ENCODE measurements at places on chromosomes 11 and 22.

GRCh38 chr11:117930668-117931330, 1.6 kb upstream of the TMPRSS13 start:
- no peak for DNase-seq

- no peak for DNase-seq
These were observed 559 bp downstream of the MRTFA start for GRCh38 chr22:40635940-40636379.

DNA sequence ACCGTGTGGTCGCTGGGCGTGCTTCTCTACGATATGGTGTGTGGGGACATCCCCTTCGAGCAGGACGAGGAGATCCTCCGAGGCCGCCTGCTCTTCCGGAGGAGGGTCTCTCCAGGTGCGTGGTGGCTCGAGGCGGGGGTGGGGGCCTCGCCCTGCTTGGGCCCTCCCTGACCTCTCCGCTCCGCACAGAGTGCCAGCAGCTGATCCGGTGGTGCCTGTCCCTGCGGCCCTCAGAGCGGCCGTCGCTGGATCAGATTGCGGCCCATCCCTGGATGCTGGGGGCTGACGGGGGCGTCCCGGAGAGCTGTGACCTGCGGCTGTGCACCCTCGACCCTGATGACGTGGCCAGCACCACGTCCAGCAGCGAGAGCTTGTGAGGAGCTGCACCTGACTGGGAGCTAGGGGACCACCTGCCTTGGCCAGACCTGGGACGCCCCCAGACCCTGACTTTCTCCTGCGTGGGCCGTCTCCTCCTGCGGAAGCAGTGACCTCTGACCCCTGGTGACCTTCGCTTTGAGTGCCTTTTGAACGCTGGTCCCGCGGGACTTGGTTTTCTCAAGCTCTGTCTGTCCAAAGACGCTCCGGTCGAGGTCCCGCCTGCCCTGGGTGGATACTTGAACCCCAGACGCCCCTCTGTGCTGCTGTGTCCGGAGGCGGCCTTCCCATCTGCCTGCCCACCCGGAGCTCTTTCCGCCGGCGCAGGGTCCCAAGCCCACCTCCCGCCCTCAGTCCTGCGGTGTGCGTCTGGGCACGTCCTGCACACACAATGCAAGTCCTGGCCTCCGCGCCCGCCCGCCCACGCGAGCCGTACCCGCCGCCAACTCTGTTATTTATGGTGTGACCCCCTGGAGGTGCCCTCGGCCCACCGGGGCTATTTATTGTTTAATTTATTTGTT, 2.4 kb downstream of the PIM3 start:
- no peak for DNase-seq

DNA sequence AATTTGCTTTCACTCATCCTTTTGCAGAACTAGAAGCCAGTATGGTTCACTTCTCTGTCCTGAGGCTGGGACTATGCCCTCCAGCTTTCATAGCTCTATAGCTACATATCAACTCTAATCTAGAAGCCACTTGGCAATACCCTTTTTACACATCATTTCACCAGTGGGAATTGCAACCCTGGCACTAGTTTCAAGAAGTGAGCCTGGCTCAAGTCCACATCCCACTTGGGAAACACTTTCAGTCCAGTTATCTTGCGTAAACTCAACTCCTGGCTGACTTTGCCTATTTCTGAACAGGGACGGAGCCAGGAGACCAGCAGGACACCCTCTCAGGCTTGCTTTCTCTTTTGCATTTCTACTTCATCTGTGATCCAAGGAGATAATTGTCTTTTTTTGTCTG, 19.9 kb upstream of the FAT3 start:
- no peak for DNase-seq

DNA sequence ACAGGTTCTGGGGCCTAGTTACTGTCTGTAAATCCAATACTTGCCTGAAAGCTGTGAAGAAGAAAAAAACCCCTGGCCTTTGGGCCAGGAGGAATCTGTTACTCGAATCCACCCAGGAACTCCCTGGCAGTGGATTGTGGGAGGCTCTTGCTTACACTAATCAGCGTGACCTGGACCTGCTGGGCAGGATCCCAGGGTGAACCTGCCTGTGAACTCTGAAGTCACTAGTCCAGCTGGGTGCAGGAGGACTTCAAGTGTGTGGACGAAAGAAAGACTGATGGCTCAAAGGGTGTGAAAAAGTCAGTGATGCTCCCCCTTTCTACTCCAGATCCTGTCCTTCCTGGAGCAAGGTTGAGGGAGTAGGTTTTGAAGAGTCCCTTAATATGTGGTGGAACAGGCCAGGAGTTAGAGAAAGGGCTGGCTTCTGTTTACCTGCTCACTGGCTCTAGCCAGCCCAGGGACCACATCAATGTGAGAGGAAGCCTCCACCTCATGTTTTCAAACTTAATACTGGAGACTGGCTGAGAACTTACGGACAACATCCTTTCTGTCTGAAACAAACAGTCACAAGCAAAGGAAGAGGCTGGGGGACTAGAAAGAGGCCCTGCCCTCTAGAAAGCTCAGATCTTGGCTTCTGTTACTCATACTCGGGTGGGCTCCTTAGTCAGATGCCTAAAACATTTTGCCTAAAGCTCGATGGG, 13.5 kb downstream of the PIK3IP1 start:
- DNase-seq: no peak

DNA sequence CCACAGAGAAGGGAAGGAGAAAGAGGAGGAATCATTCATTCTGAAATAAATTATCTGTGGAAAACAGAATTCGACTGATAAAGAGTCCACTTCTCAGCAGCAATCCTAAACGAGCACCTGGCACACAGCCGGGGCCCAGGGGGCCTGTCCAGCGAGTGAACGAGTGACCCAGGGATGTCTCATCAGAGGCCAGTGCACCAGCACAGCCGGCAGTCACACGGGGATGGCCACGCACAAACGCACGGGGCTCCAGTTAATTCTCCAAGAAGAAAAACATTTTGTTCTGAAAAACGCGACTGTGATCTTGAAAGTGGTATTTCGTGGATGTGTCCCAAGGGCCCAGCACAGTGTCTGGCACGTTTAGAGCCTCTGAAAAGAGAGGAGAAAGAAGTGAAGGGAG, 154.6 kb downstream of the BRD1 start:
- DNase-seq: no peak

DNA sequence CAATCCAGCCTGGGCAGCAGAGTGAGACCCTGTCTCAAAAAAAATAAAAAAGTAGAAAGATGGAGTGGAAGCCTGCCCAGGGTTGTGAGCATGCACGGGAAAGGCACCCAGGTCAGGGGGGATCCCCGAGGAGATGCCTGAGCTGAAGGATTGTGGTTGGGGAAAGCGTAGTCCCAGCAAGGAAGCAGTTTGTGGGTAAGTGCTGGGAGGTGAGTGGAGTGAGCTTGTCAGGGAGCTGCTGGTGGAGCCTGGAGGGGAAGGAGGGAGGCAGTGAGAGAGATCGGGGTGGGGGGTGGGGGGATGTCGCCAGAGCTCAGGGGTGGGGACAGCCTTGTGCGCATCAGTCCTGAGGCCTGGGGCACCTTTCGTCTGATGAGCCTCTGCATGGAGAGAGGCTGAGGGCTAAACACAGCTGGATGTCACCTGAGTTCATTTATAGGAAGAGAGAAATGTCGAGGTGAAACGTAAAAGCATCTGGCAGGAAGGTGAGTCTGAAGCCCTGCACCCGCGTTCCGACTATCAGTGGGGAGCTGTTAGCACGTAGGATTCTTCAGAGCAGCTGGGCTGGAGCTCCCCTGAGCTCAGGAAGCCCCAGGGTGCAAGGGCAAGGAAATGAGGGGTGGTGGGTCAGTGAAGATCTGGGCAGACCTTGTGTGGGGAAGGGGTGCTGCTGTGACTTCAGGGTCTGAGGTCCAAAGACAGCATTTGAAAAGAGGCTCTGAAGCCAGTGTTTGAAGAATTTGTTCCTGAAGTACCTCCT, 10.2 kb downstream of the TMEM121B start:
- no peak for DNase-seq

- DNase-seq: no peak
These were observed 24.6 kb downstream of the MMP27 start for GRCh38 chr11:102680945-102681344.

- peak; percentile 69 for DNase-seq
These were observed 8.6 kb upstream of the CD3E start for GRCh38 chr11:118295815-118296454.

- DNase-seq: no peak
These were observed 350.4 kb downstream of the DDX10 start for GRCh38 chr11:109015283-109015682.

DNA sequence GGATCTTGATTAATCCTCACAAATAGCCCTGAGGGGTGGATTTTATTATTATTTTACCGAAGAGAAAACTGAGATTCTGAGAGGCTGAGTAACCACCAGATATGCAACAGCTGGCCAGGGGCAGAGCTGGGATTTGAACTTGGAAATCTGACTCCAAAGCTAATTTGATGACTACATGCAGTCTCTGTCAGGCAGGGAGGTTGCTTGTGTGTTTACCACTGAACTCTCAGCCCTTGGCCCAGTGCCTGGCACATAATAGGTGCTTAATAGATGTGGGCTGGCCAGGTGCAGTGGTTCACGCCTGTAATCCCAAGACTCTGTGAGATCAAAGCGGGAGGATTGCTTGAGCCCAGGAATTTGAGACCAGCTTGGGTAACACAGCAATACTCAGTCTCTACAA, 121.7 kb upstream of the CRYBB3 start:
- no peak for DNase-seq

DNA sequence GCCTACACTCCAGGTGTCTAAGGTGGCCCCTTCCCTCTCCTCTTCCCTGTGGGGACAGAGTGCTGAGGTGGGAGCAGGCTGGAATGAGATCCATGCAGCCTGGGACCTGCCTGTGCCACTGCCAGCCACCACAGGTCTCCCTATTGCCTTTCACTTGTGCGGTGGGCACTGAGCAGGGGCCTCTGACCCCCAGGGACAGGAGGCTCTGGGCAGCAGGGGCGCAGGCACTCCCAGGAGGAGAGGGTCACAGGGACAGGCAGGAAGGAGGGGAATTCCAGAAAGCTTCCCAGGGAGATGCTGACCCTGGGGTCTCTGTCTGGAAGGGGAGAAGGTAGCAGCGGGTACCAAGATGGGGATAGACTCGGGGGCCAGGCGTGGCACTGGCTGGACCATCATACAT, 228.5 kb upstream of the B3GAT1 start:
- no peak for DNase-seq

- peak; percentile 83 for DNase-seq
These were observed at the start of gene CYB5R3 for GRCh38 chr22:42649246-42650099. Gene CYB5R3, minus strand, starts transcription at chr22:42649392. Its CDS starts 77 bp downstream, at chr22:42649315.

GRCh38 chr22:28091486-28091885, 172.4 kb upstream of the PITPNB start:
- DNase-seq: no peak

DNA sequence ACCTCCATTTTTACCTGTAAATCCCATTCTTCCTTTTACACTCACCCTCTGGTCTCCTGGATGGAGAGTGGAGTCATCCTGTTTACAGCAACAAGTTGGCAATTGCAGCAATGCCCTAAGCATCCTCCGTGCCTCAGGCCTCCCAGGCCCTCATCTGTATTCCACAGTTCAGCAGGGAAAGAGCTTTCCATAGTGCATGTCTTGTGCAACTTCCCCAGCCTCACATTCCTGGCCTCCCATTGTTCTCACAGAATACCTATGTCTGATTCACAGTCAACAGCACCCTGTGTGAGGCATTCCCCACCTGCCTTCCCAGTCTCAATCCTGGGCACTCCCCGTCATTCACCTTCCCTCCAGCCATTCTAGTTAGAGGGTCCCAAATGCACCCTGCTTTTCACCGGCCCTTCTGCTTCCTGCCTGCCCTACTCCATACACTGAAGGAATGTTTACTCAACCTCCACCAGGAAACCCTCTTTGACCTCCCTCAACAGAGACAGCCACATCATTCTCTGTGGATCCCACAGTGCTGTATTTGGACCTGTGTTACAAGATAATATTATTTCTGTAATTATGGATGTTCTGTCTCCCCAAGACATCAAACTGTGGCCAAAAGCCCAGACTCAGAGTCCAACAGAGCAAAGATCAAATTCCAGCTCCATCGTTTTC, 405.7 kb downstream of the BUD13 start:
- DNase-seq: peak; percentile 76

DNA sequence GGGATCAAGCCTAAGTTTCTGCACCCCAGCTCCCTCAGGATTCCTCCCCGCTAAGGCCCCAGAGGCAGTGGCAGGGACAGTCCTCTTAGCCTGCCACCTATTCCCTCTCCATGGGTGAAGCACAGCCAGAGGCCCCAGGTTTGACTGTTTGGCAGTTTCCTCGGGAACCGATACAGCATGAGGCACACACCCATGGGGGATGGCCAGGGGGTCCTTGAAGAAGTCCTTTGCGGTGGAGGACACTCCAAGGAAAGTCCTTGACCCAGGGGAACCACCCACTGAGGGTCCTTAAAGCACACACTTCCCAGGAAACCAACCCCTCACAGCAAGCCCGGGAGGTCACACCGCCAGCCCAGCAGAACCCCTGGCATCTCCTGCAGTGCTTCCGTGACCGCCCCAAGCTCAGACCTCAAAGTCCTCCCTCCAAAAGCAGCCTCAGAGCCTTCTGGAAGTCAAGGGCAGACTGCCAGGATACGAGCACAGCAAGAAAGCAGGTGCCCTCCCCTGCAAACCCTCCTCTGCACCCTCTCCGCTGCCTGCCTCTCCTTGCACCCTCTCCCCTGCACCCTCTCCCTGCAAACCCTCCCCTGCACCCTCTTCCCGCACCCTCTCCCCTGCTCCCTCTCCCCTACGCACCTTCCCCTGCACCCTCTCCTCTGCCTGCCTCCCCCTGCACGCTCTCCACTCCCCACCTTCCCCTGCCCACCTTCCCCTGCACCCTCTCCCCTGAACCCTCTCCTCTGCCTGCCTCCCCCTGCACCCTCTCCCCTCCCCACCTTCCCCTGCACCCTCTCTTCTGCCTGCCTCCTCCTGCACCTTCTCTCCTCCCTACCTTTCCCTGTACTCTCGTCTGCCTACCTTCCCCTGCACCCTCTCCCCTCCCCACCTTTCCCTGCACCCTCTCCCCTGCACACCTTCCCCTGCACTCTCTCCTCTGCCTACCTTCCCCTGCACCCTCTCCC, 1.4 kb downstream of the SIGIRR start:
- peak; percentile 14 for DNase-seq

- no peak for DNase-seq
These were observed 446.2 kb downstream of the TBC1D22A start for GRCh38 chr22:47208630-47209029.

- DNase-seq: no peak
These were observed 142.4 kb downstream of the KIRREL3 start for GRCh38 chr11:126857860-126858808.

GRCh38 chr22:31148488-31148887, 8.2 kb upstream of the PLA2G3 start:
- no peak for DNase-seq

- no peak for DNase-seq
These were observed 41.4 kb downstream of the CERK start for GRCh38 chr22:46696614-46697013.

- DNase-seq: no peak
These were observed 24.0 kb downstream of the MARK2 start for GRCh38 chr11:63862923-63863322.

GRCh38 chr11:13174090-13174489, 103.5 kb upstream of the BMAL1 start:
- no peak for DNase-seq
